ENCODE measurements at places on chromosomes 7 and 10.
A peak's percentile ranks its signal among the peaks of the same experiment; 100 is the strongest.

DNA sequence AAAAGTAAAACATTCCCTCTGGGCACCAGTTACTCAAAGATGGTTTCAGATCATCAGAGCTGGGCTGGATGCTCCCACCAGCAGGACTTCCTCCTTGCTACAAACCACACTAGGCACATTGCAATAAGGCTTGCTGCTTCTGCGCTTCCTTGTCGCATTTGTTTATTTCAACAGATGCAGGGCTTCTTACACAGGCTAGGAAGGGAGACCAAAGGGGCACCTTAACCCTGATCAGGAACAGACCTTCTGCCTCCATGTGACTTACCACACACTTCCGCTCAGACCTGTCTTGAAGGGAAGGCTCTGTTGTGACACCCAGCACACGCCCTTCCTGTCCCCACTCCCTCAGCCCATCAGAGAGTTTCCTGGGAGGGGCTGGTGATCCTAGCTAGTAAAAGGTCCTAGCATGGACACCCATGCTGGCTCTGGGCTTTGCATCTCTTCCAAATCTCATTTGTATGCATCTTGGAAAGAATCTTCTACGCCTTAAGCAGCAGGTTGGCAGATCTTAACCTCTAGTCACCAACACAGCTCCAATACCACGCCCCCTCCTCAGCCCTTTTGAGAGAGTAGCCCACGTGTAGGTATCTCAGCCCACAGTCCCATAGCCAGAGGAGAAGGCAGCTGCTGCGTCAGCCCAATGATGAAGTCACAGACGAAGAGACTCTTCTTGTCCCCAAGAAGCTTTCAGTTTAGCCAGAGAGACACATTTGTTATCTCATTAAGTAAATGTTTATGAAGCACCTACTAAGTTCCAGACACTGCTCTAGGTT is 47.1 kb upstream of the SVIL start:
- DNase-seq: peak; percentile 23

DNA sequence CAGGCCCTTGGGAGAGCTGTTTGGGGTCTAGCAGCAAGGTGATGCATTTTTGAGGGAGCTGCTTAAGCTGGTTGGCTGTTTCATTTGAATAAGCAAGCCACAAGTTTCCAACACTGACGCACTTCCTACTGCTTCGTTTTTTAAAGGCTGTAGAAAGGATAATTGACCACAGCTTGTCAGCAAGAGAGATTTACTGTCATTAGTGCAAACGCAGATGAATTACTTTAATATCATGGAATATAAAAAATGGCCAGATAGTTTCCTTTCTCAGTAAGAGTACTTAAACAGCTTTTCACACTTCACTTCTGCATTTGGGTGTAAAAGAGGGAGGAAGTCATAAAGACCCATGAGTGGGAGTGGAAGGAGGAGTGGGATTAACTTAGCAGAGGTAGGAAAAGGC is 61.5 kb downstream of the FZD1 start:
- no peak for DNase-seq

GRCh38 chr7:501526-501925 is 18.1 kb downstream of the PDGFA start:
- no peak for DNase-seq

DNA sequence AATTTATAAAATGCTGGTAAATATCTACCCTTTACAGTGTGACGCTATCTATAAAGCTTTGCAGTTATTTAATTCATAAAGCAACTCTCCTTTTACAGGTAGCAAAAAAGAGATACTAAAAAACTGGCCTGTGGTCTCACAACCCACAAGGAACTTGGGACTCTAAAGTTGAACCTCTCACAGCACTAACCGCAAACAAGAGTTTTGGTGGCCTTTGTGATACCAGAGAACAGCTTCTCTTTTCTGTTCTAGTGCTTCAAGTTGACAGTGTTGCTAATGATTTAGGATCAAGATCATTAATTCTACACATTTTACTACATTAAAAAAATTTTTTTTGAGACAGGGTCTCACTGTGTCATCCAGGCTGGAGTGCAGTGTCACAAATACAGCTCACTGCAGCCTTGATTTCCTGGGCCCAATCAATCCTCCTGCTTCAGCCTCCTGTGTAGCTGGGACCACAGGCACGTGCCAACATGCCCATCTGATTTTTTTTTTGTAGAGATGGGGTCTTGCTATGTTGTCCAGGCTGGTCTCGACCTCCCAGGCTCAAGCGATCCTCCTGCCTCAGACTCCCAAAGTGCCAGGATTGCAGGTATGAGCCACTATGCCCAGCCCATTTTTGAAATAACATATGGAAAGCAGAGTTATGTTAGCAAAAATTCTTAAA is 56.0 kb upstream of the ST8SIA6 start:
- no peak for DNase-seq

DNA sequence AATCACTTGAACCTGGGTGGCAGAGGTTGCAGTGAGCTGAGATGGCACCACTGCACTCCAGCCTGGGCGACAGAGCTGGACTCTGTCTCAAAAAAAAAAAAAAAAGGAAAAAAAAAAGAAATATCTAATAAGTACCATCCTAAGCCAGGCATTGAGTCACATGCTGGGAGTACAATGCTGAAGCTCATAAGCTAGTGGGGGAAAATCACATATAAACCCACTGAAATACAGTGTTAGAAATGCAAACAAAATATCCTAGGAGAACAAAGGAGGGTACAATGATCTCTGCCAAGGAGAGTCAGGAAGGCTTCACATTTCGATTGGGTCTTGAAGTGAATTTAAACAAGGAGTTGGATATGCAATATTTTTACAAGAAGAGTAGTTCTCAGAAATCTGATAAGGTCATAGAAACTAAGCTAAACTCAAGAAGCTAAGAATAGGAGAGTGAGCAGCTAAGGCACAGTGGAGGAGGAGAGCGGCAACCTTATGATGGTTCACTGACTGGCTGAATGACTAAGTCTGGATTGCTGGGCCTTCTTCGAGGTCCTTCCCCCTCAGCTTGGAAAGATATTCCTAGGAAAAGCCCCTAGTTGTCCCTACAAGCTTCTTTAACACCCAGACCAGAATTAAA is 115.5 kb downstream of the PHTF2 start:
- DNase-seq: no peak

Measured in stimulated activated CD4-positive, alpha-beta T cell treated with anti-CD3 and anti-CD28 coated beads, Interleukin-1b, Interleukin-23, amount 100 ng/mL, for 1 hour (primary cell).